ENCODE measurements at places on chromosomes 7 and 10. TPM values are rescaled to one million over a fixed set of nuclear protein-coding genes. Genes with fewer than 3 reads are reported as not detected.

The CCDC172 gene
- total RNA-seq, result not detected

The XRCC2 gene
- total RNA-seq, result 3.2 TPM

The CYP2C18 gene
- not detected for total RNA-seq

The ATAD1 gene
- total RNA-seq, result 48.0 TPM

The DENND2A gene
- total RNA-seq, result 11.2 TPM

The NMT2 gene
- 11.2 TPM for total RNA-seq

The CALHM3 gene
- not detected for total RNA-seq

The BAG3 gene
- 30.3 TPM for total RNA-seq

The PARG gene
- total RNA-seq, result 28.9 TPM

The LRRC17 gene
- total RNA-seq, result 6.2 TPM

The CHST15 gene
- total RNA-seq, result 24.2 TPM

The COBL gene
- 6.4 TPM for total RNA-seq
